Gastroesophageal sphincter (tissue), 4 donors: ENCODE measurements at places on chromosomes 2 and 18. TPM values are rescaled to one million over a fixed set of nuclear protein-coding genes. Genes with fewer than 3 reads are reported as not detected.

MZT2B gene
- 155 TPM for total RNA-seq

MRPL30 gene
- total RNA-seq: 29.6 TPM

CD302 gene
- total RNA-seq: 50.1 TPM

PRSS56 gene
- not detected for total RNA-seq

NYAP2 gene
- 0.47 TPM for total RNA-seq

- H3K4me3 ChIP-seq: no peak overlapping the region
- H3K27ac ChIP-seq: no peak overlapping the region
- ATAC-seq: no peak
- H3K27me3 ChIP-seq: no peaks in the 10 kb centered on the region
- no peaks in the 10 kb centered on the region for H3K4me1 ChIP-seq
Measured at GRCh38 chr2:179612108-179612507, 249.3 kb downstream of the ZNF385B start.

GRCh38 chr2:234203135-234203984, 152.9 kb downstream of the SPP2 start:
- ATAC-seq: peak; percentile 76
- no peaks in the 10 kb centered on the region for H3K27me3 ChIP-seq
- no peaks in the 10 kb centered on the region for H3K36me3 ChIP-seq
- no peak overlapping the region for H3K4me3 ChIP-seq
- peak overlapping the region; percentile 5 for H3K27ac ChIP-seq

- ATAC-seq: peak; percentile 80
- H3K27ac ChIP-seq: peak overlapping the region; percentile 46
- no peak overlapping the region for H3K4me3 ChIP-seq
- no peaks in the 10 kb centered on the region for H3K27me3 ChIP-seq
- no peaks in the 10 kb centered on the region for H3K36me3 ChIP-seq
Measured at GRCh38 chr2:216987252-216987821, 127.5 kb upstream of the TNP1 start.

GRCh38 chr18:12403601-12404506, 3.9 kb upstream of the PRELID3A start:
- no peaks in the 10 kb centered on the region for H3K36me3 ChIP-seq
- no peaks in the 10 kb centered on the region for H3K27me3 ChIP-seq
- ATAC-seq: no peak

DNA sequence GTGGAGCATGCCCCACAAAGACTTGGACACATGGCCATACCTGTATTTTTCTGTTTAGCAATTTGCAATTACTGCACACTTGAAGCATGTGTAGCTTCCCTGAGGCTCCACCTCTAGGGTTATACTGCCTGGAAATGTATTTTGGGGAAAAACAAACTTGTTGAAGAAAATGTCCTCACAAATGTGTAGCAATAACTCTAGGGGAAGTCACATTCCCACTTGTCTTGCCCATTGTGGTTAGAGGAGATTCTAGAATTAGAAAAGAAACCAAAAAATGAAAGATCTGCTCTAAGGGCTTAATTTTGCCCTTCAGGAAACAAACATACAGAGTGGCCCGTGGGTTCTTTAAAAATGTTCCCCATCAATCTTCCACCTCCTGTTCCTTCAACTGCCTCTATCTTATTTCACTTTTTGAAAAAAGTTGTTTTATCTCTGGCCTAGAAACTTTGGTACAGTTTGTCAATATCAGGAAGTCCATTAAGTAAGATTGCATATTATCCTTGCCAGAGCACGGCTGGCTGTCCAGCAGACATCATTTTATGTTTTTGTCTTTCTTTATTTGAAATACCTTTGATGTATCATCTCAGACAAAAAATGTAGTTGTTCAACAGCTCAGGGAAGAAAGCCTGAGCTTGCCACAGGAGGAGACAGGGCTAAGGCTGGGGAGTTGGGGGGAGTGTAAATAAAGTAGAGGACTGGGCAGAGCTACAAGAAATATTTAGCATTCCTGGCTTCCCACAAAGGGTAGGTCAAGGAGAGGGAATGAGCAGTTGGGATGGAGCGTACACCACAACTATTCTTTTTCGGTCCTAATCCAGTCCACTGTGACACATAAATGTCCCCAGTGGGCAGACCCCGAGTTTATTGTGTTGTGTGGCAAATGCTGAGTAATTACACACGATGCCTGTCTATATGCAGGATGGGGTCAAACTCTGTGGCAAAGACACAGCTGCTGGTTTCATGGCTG, 96.8 kb upstream of the CDC42EP3 start:
- H3K4me3 ChIP-seq: no peak overlapping the region
- no peaks in the 10 kb centered on the region for H3K36me3 ChIP-seq
- H3K27me3 ChIP-seq: no peaks in the 10 kb centered on the region
- H3K27ac ChIP-seq: peak overlapping the region; percentile 29
- H3K4me1 ChIP-seq: peaks cover 2% of the 10 kb centered on the region

- ATAC-seq: no peak
- H3K27me3 ChIP-seq: no peaks in the 10 kb centered on the region
- no peaks in the 10 kb centered on the region for H3K4me1 ChIP-seq
- peaks cover 14% of the 10 kb centered on the region for H3K36me3 ChIP-seq
- no peak overlapping the region for H3K27ac ChIP-seq
Measured at GRCh38 chr2:46042207-46042637, 255.0 kb upstream of the EPAS1 start.

DNA sequence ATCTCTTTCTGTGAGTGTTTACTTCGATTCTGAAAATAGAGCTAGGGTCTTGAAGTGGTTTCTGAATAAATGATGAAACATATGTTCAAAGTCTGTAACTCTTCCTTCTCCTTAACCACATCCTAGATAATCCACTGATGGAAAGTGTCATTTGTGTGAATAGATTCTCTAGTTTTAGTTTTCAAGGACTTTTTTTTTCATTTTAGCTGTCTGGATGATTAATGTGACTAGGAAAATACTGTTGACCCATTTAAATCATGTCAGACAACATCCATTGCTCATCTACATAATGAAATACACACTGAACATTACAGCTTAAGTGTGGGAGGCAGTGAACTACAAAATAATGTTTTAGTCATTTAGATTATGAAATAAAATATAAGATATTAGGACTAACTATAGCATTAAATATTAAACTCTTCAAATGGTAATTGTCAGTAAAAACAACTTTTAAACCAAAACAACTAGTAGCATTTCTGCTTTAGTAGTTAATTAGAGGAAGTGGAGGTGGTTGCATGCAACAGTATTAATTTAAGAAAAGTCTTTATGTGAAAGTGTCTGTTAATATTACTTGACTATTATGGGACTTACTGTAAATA, 39.1 kb upstream of the DLX1 start:
- no peaks in the 10 kb centered on the region for H3K36me3 ChIP-seq
- no peaks in the 10 kb centered on the region for H3K27me3 ChIP-seq
- H3K4me3 ChIP-seq: no peak overlapping the region

DNA sequence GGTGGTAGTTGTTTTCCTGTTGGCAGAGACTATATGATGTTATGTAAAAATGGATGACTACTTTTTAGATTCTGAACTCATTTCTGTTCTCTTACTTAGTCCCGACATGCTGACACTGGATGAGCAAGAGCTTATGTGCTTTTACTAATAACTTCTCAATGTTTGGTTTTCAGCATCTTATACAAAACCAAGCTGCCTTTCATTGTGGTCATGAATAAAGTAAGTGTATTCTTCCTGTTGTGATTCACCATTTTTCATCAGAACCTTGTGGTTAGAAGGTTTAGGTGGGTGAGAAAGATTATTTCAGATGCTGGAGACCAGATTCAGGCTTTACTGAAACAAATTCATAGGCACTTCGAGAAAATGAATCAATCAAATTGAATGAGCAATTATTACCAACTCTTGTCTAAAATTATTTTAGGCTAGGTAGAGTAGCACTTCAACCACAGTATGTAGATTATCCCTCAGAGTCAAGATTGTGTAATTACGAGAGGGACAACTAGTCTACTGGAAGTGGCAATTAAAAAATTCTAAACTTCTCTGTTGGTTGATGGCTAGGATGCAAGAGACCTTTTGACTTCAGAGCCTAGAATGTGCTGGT, 9.3 kb downstream of the GPN1 start:
- H3K27me3 ChIP-seq: no peaks in the 10 kb centered on the region
- no peaks in the 10 kb centered on the region for H3K4me1 ChIP-seq
- H3K27ac ChIP-seq: no peak overlapping the region
- ATAC-seq: no peak
- H3K4me3 ChIP-seq: no peak overlapping the region
